Activated CD8-positive, alpha-beta memory T cell treated with anti-CD3 and anti-CD28 coated beads for 4 hours (primary cell): ENCODE measurements at places on chromosomes 13 and 19.

- no peak for DNase-seq
Measured at GRCh38 chr13:113454936-113455335, 1.6 kb upstream of the ADPRHL1 start.

GRCh38 chr13:91017031-91017668 is 330.3 kb upstream of the MIR17HG start:
- no peak for DNase-seq

- DNase-seq, result no peak
Measured at GRCh38 chr19:40229926-40230417, 3.5 kb upstream of the CCNP start.

- DNase-seq, result no peak
Measured at GRCh38 chr13:112069061-112069844, 2.3 kb downstream of the SOX1 start.

GRCh38 chr19:18433735-18434398 is 4.1 kb downstream of the ISYNA1 start:
- DNase-seq, result no peak

DNA sequence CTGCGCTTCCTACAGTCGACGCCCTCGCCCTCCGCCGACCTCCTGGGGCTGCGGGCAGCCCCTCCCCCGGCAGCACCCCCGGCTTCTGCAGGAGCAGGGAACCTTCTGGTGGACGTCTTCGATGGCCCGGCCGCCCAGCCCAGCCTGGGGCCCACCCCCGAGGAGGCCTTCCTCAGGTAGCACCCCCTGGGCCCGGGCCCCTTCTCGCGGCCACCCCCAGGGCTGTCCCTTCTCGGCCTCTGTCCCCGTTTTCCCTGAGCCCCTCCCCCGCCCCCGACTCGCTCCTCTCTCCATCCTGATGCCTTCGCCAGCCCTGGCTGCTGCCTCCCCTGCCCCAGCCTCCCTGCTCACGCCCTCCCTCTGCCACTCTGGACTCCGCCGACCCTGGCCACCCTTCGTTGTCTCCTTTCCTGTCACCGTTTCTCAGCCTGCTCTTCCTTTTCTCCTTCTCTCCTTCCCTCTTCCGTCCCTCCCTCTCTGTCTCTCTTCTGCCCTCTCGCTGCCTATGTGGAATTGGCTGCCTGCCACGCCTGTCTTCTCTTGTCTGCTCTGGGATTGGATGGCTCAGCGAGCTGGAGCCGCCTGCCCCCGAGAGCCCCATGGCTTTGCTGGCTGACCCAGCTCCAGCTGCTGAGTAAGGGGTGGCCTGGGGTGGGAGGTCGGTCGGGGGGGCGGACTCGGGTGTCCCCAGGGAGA is 11.0 kb downstream of the FUZ start:
- no peak for DNase-seq
